Suppressor macrophage treated with lipopolysaccharide for 1 hour (primary cell): ENCODE measurements at places on chromosomes 3 and 15.

DNA sequence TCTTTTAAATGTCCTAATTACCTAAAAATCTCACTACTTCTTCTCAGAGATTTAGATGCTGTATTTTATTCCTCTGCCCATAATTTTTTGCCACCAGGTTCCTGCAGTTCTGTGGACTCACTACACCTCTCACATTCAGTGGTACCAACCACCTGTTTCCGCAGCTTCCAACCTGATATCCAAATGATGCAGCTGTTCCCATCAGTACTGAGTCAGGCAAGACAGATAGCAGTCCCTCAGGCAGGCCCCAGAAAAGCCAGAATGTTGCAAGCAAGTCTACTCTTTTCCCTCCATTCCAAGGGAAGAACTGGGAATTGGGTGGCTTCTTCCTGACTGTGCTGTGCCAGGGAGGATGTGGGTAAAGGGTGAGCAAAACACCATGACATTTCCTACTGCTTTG, 39.0 kb downstream of the MNS1 start:
- DNase-seq: no peak

DNA sequence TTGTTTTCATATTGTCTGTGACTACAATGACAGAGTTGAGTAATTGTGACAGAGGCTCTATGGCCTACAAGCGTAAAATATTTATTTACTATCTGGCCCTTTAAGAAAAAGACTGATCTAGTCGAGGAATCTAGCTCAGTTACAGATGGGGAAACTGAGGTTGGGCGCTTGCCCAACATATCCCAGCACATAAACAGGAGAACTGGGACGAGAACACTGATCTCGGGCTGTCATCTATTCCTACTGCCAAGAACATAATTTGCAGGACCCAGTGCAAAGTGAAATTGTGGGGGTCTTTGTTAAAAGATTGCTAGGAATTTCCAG, 1.9 kb downstream of the FES start:
- DNase-seq: no peak

GRCh38 chr3:178986456-178986855, 85.2 kb downstream of the ZMAT3 start:
- DNase-seq: no peak

- DNase-seq: no peak
These were observed 127.6 kb upstream of the LMOD3 start for GRCh38 chr3:69250014-69250413.

DNA sequence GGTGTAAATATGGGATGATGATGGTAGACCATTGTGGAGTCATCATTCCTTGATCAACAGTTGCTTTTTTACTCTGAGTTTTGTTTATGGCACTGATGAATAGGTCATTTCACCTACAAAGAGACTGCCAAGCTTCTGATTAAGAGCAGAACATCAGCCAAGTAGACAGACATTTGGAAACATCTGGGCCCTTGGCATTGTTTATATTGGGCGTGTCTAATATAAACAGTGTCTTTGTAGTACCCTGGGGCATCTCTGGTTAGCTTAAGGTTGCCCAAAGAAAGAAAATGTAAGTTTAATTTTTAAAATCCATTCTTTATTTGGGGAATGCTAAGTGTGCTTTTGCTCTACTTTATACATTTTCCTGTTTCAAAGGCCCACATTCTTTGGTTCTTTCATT, 377.0 kb downstream of the FEZF2 start:
- DNase-seq: no peak

DNA sequence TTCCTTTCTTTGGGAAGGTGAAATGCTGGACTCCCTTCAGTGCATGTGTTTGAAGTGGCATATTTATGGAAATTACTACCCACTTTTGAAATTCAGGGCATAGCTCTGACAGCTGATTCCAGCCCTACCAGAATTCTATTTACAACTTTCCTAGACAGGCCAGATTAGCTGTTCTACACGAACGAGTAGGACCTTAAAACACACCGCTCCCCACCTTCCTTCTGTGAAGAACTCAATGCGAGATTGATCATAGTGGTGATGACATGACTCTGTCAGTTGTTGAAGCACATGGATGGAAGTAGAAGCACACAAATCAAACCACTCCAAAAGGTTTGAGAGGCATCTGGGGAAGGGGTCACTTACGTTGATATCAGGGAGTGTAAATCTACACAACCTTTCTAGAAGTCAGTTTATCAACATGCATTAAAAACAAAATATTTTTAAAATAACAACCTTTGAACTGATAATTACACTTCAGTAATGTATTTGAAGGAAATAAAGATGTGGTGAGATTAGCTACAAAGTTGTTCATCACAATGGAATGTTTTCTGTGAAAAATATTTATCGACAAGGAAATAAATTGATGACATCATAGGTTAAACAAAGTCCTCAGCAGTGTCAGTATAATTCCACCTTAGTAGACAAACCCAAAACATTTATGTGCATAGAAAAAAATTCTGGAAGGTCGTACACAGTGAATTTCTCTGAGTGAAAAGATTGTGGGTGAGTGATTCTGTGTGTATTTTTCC, 29.8 kb downstream of the RARB start:
- no peak for DNase-seq

GRCh38 chr3:53114011-53114400, 16.2 kb downstream of the RFT1 start:
- DNase-seq: peak; percentile 93

- no peak for DNase-seq
These were observed 134.5 kb downstream of the IGF1R start for GRCh38 chr15:98782801-98783200.

DNA sequence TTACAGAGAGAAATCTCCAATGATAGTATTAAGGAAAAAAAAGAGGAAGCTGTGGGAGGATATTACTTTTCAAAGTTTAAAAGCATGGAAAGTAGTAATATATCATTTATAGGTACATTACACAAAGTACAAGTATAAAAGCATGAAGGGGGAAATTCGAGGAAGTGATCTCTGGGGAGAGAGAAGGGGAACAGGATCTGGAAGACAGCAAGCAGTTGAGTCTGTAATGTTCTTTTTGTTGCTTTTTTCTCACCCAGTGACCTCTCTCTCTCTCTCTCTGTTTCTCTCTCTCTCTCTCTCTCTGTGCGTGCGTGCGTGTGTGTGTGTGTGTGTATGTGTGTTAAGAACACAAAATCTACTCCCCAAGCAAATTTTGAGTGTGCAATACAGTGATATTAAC, 10.2 kb downstream of the C3orf20 start:
- DNase-seq: peak; percentile 11

- DNase-seq: peak; percentile 79
These were observed 202.0 kb downstream of the AKAP13 start for GRCh38 chr15:85582131-85583079.

- DNase-seq: no peak
These were observed 65.9 kb downstream of the PGPEP1L start for GRCh38 chr15:98941595-98942255.

DNA sequence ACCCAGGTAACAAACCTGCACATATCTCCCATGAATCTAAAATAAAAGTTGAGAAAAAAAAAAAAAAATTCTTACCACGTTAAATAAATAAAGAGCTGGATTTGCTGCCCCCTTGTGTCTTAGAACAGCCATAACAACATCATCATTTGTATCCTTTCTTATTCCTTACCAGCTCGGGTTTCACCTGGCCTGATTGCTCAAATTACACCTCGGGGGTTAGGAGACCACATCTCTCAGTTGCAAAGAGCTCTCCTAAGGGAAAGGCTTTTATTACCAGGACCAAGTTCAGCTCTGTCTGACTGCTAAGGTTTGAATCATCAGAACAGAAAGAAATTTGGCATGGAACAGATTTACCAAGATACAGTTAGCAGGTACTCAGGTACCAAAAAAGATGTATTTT, 25.8 kb upstream of the RPL39L start:
- peak; percentile 67 for DNase-seq

DNA sequence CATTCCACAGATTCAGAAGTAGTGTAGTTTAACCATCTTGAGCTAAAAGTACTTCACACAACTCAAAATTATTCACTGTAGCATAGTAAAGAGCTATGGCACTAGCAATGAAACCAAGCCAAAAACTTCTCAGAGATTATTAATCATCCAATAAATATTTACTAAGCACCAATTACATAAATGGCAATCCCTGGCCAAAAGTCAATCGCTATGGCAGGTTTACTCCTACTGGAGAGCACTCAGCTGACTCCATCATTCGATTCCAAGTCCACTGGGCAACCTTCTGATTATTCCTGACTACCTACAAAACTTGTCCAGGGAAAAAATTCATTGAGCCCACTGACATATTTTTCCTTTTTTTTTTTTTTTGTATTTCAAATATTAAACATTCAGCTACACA, 23.9 kb downstream of the ATP13A3 start:
- no peak for DNase-seq

GRCh38 chr3:112815981-112816380, 30.7 kb downstream of the CD200R1L start:
- no peak for DNase-seq
